Nucleus accumbens (tissue), 56 donors: ENCODE measurements at places on chromosomes 6 and 20.
A peak's percentile ranks its signal among the peaks of the same experiment; 100 is the strongest.

GRCh38 chr6:29641430-29642148 is 8.6 kb upstream of the GABBR1 start:
- no peak for DNase-seq

- no peak for DNase-seq
Observed at GRCh38 chr20:25129908-25130307, 48.0 kb upstream of the VSX1 start.

GRCh38 chr20:32263398-32263954 is 14.0 kb upstream of the KIF3B start:
- no peak for DNase-seq

- DNase-seq, result no peak
Observed at GRCh38 chr6:150981095-150981494, 115.6 kb downstream of the MTHFD1L start.

DNA sequence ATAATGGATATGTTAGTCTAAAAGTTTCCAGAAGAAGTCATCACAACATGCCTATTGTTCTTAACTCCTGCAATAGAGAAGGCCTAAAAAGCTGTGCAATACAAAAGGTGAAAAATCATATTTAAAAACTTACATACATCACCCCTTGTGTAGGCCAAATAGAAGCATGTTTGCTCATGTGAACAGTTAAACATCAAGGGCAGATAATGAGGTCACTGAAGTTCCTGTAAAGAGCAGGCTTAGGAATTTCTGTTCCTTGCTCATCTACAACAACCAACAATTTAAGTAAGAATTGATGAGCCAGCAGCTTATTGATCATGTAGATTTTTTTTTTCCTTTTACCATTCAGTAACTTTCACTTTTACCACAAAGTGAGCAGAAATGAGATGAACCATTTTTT is 7.5 kb upstream of the NUP153 start:
- DNase-seq, result no peak

GRCh38 chr6:31528307-31528777 is 420 bp upstream of the MCCD1 start:
- DNase-seq, result no peak

GRCh38 chr6:95544517-95545225 is 32.7 kb upstream of the MANEA start:
- no peak for DNase-seq

DNA sequence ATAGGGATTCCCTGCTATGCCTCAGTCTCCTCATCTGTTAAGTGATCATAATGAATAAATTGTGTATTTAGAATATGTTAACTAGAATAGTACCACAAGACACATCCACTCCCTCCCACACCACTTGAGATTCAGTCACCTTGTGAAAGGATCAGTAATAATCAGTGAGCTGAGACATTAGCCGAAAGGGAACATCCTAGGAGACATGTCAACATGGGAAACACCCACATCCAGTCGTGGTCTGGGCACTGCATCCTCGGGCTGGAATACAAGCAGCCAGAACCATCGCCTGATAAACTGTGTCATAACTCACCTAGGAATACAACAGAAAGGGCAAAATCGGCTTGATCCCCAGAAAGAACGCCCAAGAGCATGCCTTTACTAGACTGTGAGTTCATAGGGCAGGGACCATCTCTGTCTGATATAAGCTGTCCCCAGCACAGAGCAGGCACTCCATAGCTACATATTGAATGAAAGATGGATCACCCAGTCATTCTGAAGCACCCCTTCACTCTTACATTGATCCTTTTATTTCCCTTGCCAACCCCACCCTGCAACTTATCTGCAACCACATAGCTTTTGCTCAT is 23.9 kb downstream of the RIPOR2 start:
- no peak for DNase-seq

- DNase-seq, result no peak
Observed at GRCh38 chr6:106924694-106925523, 49.6 kb downstream of the CD24 start.

GRCh38 chr6:136754820-136755219 is 37.5 kb downstream of the MAP3K5 start:
- DNase-seq, result no peak

DNA sequence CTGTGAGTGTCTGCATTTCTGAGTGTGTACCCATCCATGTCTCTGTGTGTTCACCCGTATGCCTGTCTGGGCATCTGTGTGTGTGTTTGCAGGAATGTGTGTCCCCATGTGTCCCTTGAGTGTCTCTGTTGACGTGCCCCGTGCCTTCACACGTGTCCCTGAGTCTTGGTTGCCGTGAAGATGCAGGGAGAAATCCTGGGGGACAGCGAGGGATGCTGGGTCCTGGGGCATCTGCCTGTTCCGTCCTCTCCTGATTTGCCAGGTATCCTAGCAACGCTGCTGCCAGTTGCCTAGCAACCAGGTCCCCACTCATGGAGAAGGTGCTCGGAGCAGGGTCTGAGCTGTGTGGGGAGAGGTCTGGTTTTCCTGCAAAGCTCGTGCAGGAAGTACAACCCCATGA is 6.0 kb upstream of the LKAAEAR1 start:
- no peak for DNase-seq

DNA sequence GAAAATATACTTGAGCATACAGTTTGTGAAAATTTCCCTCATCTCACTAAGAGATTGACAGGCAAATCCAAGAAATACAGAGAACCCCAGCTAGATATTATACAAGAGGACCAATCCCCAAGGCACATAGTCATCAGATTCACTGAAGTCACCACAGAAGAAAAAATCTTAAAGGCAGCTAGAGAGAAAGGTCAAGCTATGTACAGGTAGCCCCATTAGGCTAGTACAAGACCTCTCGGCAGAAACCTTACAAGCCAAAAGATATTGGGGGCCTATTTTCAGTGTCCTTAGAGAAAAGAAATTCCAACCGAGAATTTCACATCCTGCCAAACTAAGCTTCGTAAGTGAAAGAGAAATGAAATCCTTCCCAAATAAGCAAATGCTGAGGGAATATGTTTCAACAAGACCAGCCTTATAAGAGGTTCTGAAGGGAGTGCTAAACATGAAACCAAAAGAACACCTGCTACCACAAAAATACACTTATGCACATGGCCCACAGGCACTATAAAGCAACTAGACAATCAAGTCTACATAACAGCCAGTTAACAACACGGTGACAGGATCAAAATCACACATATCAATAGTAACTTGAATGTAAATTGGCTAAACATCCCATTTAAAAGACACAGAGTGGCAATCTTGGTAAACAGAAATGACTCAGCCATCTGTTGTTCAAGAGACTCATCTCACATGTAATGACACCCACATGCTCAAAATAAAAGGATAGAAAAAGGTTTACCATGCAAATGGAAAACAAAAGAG is 96.3 kb downstream of the FHL5 start:
- DNase-seq, result no peak

DNA sequence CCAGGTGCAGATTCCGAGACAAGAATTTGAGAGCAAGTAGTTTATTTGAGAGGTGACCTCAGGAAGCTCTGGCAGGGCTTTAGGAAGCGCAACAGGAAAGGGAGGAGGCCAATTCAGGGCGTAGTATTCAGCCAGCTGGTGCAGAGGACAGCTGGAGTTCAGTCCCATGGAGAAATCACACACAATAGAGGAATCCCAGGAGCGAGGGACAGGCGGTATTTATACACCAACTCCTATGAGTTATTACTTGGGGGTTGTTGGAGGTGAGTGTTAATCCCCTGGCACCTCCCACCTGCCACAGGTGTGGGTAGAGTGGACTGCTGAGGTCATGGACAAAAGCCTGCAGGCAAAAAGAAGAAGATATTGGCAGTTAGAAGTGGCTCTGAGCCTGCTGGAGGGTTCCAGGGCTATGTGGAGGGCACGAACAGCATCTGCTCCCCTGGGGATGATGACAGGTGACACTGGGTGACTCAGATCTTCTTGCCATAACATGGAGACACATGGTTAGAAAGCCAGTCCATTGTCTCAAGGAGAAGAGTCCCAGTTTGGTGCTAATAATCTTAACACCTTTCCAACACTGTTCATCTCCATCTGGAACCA is 13.9 kb upstream of the SULF2 start:
- no peak for DNase-seq

- DNase-seq, result no peak
Observed at GRCh38 chr6:101803136-101803535, 409.6 kb downstream of the GRIK2 start.

DNA sequence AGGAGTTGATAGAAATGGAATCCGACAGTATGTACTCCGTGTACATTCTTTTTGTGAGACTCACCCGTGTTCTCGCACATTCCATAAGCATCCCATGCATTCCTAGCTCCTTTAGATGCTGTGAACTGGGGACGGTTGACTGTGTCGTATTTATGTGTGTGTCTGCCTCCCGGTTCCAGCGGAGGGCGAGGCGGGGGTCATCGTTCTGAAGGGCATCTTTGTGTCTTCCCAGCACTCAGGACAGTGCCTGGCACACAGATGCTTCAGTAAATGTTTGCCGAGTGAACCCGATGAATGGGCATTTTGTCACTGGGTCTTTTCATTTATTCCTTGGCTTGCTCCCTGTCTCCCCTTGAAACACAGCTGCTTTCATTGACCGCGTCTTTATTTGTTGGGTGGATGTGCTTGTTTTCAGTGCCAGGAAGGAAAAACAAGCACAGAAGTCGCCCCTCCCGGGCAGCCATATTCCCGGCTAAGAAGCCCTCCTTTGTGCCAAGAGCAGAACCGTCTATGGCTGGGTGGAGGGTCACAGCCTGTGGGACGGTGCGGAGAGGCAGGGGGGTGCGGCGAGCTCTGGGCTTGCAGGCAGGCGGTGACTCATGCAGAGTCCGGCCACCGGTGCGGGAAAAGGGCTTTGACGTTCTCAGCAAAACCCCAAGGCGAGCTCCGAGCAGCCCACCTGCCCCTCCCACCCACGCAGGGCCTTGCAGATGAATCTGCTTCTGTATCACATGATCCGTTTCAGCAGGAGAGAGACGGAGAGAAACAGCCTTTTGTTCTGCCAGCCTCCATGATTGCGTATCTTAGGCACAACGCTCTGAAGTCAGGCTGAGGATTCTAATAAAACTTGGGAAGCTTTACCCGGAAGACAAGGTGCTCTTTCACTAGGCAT is 11.2 kb upstream of the PSMG4 start:
- peak; percentile 85 for DNase-seq

DNA sequence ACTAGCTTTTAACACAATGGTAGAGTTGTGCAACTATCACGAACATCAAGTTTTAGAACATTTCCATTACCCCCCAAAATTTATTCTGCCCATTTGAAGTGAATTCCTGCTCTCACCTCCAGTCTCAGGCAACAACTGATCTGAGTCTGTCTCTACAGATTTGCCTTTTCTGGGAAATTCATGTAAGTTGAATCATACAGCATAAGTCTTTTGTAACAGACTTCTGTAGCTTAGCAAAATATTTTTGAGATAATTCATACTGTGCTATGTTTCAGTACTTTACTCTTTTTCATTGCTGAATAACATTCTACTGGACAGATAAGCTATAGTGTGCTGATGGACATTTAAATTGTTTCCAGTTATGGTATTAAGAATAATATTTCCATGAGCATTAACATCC is 447.3 kb upstream of the GJE1 start:
- no peak for DNase-seq

DNA sequence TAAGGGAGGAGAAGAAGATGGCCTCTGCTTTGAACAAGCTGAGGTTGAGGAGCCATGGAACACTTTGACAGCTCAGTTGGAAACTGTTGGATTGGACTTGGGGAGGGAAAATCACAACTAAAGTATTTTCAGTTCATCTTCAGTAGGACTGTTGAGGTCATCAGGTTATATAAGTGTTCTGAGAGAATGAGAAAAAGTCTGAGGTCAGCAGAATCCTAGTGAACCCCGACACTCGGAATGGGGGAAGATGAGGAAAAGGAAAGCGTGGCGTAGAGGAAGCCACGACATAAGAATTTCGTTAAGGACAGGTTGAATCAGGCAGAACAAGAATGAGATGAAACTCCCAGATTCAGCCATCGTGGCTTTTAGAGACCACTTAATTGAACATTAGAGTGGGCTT is 4.0 kb upstream of the TRAM2 start:
- DNase-seq, result no peak

DNA sequence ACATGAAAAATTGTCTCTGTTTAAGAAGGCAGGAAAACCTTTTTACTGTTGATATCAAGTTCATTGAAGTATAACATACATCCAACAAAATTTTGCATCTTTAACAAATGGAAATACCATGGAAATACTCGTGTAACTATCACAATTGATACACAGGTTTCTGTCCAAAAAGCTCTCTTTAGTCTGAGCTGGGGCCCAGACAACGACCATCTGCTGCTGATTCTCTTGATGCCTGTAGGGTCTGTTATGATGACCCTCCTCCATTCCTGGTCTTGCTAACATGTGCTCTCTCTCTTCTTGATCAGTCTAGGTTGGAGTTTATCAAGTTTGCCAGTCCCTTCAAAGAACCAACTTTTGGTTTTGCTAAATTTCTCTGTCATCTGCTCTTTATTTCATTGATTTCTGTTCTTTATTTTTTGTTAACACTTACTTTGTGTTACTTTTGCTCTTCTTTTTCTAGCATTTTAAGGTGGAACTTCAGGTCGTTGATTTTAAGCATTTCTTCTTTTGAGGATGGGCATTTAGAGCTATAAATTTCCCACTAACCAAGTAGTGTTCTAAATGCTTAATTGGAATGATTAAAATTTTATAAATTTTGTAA is 116.8 kb downstream of the PSMB1 start:
- no peak for DNase-seq

- DNase-seq, result no peak
Observed at GRCh38 chr6:144063246-144063743, 32.1 kb downstream of the SF3B5 start.

DNA sequence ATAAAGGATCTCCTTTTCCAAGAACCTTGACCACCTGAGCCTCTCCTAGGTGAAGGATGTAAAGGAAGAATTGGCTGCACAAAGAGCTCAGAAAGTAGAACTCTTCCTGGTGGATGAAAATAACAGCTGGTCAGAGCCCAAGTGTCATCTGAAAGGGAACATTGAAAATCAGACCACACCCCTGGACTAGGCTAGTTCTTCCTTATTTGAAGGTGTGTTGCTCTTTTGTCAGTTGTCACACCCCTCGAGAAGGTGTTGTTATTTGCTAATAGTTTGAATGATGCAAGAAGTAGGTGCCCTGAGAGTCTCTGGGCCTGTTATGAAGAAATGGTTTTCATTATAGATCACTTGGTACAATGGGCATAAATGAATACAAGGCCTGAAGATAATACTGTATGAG is 31.1 kb downstream of the NHLRC1 start:
- no peak for DNase-seq

DNA sequence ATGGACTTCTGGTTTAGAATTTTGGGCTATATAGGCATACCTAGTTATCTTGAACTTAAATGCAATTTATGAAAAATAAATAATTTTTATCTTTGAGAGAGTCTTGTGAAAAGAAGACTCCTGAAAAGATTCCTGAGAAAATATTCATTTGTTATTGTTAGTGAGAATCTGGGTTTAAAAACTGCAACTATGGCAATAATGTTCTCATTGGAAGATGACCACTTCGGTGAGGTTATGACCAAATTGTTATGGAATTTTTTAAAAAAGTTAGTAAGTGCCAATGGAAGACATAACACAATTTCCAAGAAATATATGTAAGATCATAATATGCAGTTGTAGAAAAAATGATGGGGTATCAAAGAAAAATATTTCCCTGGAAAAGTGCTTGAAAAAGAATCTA is 46.3 kb downstream of the GRIK2 start:
- DNase-seq, result no peak

GRCh38 chr6:42781546-42781795 is 381 bp upstream of the BICRAL start:
- DNase-seq, result no peak
